ENCODE measurements at places on chromosomes 2 and 18. TPM values are rescaled to one million over a fixed set of nuclear protein-coding genes. Genes with fewer than 3 reads are reported as not detected.

The CPO gene
- 1.2 TPM for total RNA-seq

The MYO3B gene
- not detected for total RNA-seq

The LYPD1 gene
- 1.5 TPM for total RNA-seq

The TMSB10 gene
- 5,470 TPM for total RNA-seq

The ADD2 gene
- 1.5 TPM for total RNA-seq

The SPATA3 gene
- not detected for total RNA-seq

The FAM110C gene
- not detected for total RNA-seq

The TM4SF20 gene
- 0.22 TPM for total RNA-seq

The GCG gene
- not detected for total RNA-seq

The PARD6G gene
- 1.8 TPM for total RNA-seq

Measured in subcutaneous adipose tissue (tissue), 4 donors.